ENCODE measurements at places on chromosomes 7 and 10.

DNA sequence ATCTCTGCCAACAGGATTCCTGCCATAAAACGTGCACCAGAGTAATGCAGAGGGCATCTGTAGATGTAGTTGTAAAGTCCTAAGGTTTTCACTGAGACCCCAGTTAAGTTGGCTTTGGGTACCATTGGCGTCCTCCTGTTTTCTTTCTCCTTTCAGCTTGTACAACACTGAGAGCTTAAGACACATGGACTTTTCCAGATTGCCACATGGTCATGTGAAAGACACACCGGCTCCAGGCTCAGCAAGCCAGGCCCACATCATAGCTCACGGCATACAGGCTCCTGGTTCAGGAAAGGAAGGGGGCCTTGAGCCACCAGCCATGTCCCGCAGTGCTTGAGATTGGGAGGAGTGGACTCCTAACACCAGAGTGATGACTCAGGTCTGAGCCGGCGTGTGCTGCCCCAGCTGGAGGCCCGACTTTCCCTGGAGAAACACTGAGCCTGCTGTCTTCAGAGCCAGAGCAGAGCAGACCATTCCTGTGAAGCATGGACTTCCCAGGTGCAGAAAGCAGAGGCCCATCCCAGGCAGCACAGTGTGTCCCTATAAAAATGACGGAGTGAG, 252.7 kb downstream of the PRPF18 start:
- peak overlapping the region; percentile 65 for H3K27ac ChIP-seq
- no peaks in the 10 kb centered on the region for H3K27me3 ChIP-seq
- DNase-seq = peak; percentile 90
- H3K36me3 ChIP-seq = no peaks in the 10 kb centered on the region
- no peak overlapping the region for H3K4me3 ChIP-seq

GRCh38 chr10:20963056-20963455, 65.9 kb upstream of the NEBL start:
- no peak overlapping the region for H3K4me3 ChIP-seq
- no peaks in the 10 kb centered on the region for H3K36me3 ChIP-seq
- no peaks in the 10 kb centered on the region for H3K27me3 ChIP-seq
- no peak for DNase-seq

DNA sequence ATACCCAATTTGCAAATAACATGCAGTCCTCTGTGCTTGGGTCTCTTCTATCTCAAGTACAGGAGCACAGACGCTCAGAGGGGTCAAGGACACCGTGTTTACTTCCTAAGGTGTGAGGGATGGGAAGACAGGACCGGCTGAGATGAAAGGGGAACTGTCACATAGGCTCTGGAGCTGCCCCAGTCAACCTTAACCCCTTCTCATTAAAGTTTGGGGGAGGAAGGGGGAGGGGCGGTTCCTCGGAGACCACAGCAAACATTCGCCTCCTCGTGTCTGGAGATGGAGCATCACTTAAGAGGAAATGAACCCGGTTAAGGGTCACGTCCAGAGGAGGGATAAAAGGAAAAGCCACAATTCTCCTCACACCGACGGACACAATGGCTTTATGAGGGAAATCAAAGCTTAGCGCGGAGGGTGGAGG, 1.1 kb downstream of the SH3PXD2A start:
- peaks cover 50% of the 10 kb centered on the region for H3K4me1 ChIP-seq
- H3K27ac ChIP-seq = peak overlapping the region; percentile 32
- DNase-seq = no peak
- H3K27me3 ChIP-seq = no peaks in the 10 kb centered on the region

DNA sequence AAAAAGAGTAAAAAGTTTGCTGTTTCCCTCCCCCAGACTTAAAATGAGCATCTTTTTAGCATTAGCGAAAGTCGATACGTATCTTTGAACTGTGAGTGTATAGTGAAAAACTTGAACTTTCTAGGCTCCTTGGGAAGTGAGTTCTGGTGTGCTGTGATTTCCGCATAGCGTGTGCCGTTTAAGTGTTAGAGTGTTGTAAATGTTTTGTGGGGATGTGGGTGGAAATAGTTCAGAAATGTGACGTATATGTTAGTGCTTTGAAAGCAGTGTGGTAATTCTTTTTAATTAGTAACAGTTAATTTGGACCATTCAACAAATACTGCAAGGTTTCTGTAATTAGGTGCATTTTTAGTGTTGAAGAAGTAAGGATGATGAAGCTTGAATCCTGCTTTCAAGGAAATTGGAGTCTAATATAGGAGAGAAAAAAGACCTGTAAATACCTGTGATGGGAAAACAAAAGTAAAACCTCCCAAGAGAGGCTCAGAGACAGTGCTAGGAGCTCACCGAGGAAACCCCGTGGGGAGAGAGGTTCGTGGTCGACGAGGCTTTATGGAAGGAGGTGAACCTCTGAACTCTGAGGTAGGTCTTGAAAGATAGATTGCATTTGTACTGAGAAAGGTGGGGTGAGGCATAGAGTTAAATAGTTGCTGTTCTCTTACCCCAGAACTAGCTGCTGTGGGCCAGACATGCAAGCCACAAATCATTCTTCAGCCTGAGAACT, 40.8 kb downstream of the RBM33 start:
- DNase-seq = no peak
- H3K4me1 ChIP-seq = peaks cover 9% of the 10 kb centered on the region
- H3K4me3 ChIP-seq = no peak overlapping the region
- peaks cover 26% of the 10 kb centered on the region for H3K36me3 ChIP-seq
- no peak overlapping the region for H3K27ac ChIP-seq
- no peaks in the 10 kb centered on the region for H3K27me3 ChIP-seq

- H3K27me3 ChIP-seq = no peaks in the 10 kb centered on the region
- H3K4me3 ChIP-seq = no peak overlapping the region
- no peaks in the 10 kb centered on the region for H3K4me1 ChIP-seq
- H3K27ac ChIP-seq = no peak overlapping the region
- H3K36me3 ChIP-seq = no peaks in the 10 kb centered on the region
These were observed 10.4 kb upstream of the DLG5 start for GRCh38 chr10:77936697-77937567.

DNA sequence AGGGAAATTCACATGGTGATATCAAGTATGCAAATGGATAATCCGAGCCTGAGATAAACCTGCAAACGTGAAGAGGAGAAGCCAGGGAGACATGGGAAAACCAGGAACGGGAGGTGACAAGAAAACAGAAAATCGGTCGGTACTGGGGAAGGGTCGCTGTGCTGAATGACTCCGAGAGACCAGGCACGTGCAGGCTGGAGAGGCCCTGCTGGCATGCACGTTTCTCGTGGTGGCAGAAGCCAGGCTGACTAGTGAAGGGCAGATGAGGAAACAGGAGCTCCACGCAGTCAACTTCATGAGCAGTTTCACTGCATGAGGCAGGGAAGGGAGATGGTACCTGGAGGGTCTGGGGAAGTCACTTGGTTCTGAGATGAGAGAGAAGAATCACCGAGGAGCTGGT, 48.3 kb downstream of the KIAA1549 start:
- peaks cover 25% of the 10 kb centered on the region for H3K4me1 ChIP-seq
- H3K4me3 ChIP-seq = no peak overlapping the region
- no peak overlapping the region for H3K27ac ChIP-seq
- H3K27me3 ChIP-seq = no peaks in the 10 kb centered on the region

- H3K4me1 ChIP-seq = no peaks in the 10 kb centered on the region
- DNase-seq = no peak
These were observed 13.1 kb upstream of the IMPDH1 start for GRCh38 chr7:128422842-128423241.

DNA sequence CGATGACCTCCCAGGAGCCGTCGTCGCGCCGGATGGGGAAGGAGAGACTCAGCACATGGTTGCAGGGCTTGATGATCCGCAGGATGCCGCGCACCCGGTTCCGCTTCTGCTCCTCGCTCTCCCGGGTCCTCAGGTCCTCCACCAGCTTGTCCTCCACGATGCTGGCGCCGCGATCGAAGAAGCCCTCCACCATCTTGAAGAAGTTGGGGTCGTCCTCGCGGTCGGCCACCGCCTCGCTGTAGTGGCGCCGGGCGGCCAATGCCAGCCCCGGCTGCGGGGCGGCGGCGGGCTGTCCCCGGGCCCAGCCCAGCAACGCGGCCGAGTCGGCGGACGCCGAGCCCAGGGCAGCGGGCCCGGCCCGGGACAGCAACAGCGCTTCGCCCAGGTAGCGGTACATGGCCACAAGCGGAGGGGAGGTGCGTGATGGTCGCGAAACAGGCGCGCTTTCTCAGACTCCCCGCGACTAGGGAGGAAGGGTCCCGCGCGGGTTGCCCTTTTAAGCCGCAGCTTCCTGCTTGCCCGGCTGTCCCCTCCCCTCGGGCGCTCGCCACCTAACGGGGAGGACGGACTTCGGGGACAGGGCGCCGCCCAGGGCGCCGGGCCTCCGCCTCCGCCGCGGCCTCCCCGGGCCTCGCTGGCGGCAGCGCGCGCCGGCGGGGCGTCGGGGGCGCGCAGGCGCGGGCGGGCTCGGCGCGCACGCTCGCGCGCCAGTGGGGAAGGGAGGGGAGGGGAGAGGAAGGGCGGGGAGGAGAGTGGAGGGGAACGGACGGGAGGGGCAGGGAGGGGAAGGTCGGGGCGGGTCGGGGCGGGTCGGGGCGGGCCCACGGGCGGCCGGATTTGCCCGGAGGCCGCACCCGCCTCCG, at the start of the genes GLUD1 and SHLD2:
Gene GLUD1, minus strand, starts transcription at position 471 of the 863 bp plus-strand sequence. Its CDS starts 74 bp downstream, at position 397.
Gene SHLD2, plus strand, starts transcription at position 834 of the 863 bp plus-strand sequence. CDS start 56,149 bp downstream, outside the sequence.
- peak within 1 kb of the TSS; percentile 90 for H3K4me3 ChIP-seq
- H3K36me3 ChIP-seq = peaks cover 13% of the 10 kb centered on the region
- peak within 1 kb of the TSS; percentile 93 for H3K27ac ChIP-seq
- H3K27me3 ChIP-seq = no peaks in the 10 kb centered on the region
- DNase-seq = peak; percentile 94
- H3K4me1 ChIP-seq = peaks cover 35% of the 10 kb centered on the region

- no peak overlapping the region for H3K27ac ChIP-seq
- peaks cover 24% of the 10 kb centered on the region for H3K4me1 ChIP-seq
- H3K4me3 ChIP-seq = no peak overlapping the region
- H3K27me3 ChIP-seq = no peaks in the 10 kb centered on the region
- H3K36me3 ChIP-seq = no peaks in the 10 kb centered on the region
- DNase-seq = peak; percentile 34
These were observed 72.2 kb upstream of the IL6 start for GRCh38 chr7:22654831-22655230.

DNA sequence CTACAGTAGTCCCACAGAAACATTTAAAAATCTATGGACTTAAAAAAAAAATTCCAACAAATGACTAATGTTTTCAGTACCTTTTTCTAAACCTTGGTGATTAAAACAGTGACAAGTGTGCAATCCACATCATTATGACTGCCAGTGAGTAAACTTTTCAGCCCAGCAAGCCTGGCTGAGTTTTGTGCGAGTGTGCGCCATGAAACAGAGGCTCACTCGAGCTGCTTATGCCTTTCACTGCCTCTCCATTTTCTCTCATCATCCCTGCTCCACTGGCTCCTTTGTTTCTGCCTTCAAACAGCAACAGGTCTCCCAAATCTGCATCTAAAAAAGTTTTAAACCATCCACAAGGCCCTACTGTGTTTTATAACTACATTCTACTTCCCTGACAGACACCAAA, 105.8 kb downstream of the USP6NL start:
- no peak overlapping the region for H3K4me3 ChIP-seq
- no peak overlapping the region for H3K27ac ChIP-seq
- H3K27me3 ChIP-seq = no peaks in the 10 kb centered on the region
- no peak for DNase-seq

- no peak overlapping the region for H3K27ac ChIP-seq
- no peak overlapping the region for H3K4me3 ChIP-seq
- H3K36me3 ChIP-seq = peaks cover 63% of the 10 kb centered on the region
- H3K4me1 ChIP-seq = no peaks in the 10 kb centered on the region
These were observed 31.3 kb downstream of the KIN start for GRCh38 chr10:7756360-7756992.

- H3K4me1 ChIP-seq = no peaks in the 10 kb centered on the region
- no peaks in the 10 kb centered on the region for H3K27me3 ChIP-seq
- no peak overlapping the region for H3K4me3 ChIP-seq
These were observed 393.2 kb upstream of the FOXK1 start for GRCh38 chr7:4288791-4289394.

DNA sequence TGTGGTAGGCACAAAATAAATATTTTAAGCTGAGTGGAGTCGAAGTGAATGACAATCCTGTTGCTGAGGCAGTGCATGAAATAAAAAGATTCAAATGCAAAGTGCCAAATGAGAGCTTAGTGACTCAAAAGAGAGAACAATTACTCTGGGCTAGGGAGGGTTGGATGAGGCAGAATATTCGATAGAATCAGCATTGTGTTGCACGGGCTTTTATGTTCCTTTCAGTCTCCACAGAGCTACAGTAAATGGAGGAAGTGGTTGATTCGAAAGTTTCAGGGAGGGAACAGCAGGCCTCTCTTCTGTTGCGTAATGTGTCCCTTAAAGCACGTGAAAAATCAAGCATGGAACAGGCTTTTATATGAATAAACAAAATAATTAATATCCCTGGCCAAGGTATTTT, 599.3 kb upstream of the CELF2 start:
- no peak overlapping the region for H3K27ac ChIP-seq
- H3K27me3 ChIP-seq = no peaks in the 10 kb centered on the region
- no peak for DNase-seq
- no peak overlapping the region for H3K4me3 ChIP-seq
- H3K36me3 ChIP-seq = no peaks in the 10 kb centered on the region
- no peaks in the 10 kb centered on the region for H3K4me1 ChIP-seq

DNA sequence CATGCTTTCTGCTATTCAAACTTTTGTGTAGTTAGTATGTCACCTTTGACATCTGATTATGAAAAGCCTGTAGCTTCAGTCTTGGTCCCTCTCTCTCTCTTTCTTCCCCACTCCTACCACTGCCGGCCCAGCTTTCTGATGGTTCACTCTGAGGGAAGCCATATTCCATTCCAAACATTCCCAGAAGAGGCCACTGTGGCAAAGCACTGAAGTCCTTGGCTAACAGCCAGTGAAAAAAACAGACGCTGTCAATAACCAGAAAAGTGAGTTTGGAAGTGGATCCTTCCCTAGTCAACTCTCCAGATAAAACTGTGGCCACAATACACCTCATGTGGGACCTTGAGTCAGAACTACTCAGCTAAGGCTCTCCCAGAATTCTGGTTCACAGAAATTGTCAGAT, 950.7 kb upstream of the PHF14 start:
- H3K36me3 ChIP-seq = no peaks in the 10 kb centered on the region
- H3K4me3 ChIP-seq = no peak overlapping the region
- H3K4me1 ChIP-seq = no peaks in the 10 kb centered on the region
- DNase-seq = peak; percentile 0

DNA sequence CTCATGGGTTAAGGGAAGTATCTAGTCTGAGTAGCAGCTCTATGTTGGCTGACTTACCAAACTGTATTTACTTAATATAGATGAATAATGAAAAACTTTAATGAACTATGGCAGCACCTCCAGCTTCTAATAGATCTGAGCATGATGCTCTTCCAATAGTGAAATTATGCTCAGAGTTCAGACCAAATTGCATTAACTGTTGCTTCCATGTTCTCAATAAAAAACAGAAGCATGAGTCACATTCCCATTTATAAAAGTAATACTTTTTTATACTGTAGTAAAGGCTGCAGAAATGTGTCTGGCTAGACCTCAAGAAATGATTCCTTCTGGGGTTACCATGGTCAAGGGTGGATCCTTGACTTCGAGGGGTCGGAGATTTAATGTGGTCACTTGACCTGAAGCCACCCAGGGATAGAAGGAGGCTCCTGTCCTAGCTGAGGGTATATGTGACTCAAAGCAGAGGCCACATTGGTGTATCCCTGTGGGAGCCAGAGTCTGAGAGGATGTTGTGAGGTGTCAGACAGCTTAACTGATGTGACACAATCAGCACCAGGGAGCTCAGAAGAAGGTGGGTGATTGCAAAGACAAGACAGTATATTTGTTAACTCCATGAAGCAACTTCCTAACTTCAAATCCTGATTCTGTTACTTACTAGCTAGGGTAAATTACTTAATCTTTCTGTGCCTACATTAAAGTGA, 19.8 kb upstream of the PLCE1 start:
- H3K36me3 ChIP-seq = no peaks in the 10 kb centered on the region
- no peak overlapping the region for H3K27ac ChIP-seq
- DNase-seq = no peak
- no peaks in the 10 kb centered on the region for H3K27me3 ChIP-seq
- H3K4me3 ChIP-seq = no peak overlapping the region

GRCh38 chr10:26199841-26200240, 16.7 kb upstream of the GAD2 start:
- H3K4me1 ChIP-seq = no peaks in the 10 kb centered on the region
- no peaks in the 10 kb centered on the region for H3K36me3 ChIP-seq
- no peak for DNase-seq
- H3K27me3 ChIP-seq = no peaks in the 10 kb centered on the region

All from GM23248 (cell line).